Pulmonary artery endothelial cell (primary cell): ENCODE measurements at places on chromosomes 12 and 14. TPM values are rescaled to one million over a fixed set of nuclear protein-coding genes. Genes with fewer than 3 reads are reported as not detected.

The OAS2 gene
- 11.1 and 16.5 TPM in 2 replicates for total RNA-seq

The MDM1 gene
- total RNA-seq: 7.8 and 11.0 TPM in 2 replicates

The TAS2R20 gene
- total RNA-seq: 2.2 TPM in 2 replicates

The POTEG gene
- not detected in 2 replicates for total RNA-seq

The SAV1 gene
- 21.5 and 36.4 TPM in 2 replicates for total RNA-seq

The TMEM229B gene
- total RNA-seq: 0.07 TPM in 2 replicates

The CSRP2 gene
- total RNA-seq: 2.8 and 10.5 TPM in 2 replicates

The AQP5 gene
- total RNA-seq: 0.07 and 0.60 TPM in 2 replicates

The SLC17A8 gene
- not detected in 2 replicates for total RNA-seq
